ENCODE measurements at places on chromosomes 7 and 10.

DNA sequence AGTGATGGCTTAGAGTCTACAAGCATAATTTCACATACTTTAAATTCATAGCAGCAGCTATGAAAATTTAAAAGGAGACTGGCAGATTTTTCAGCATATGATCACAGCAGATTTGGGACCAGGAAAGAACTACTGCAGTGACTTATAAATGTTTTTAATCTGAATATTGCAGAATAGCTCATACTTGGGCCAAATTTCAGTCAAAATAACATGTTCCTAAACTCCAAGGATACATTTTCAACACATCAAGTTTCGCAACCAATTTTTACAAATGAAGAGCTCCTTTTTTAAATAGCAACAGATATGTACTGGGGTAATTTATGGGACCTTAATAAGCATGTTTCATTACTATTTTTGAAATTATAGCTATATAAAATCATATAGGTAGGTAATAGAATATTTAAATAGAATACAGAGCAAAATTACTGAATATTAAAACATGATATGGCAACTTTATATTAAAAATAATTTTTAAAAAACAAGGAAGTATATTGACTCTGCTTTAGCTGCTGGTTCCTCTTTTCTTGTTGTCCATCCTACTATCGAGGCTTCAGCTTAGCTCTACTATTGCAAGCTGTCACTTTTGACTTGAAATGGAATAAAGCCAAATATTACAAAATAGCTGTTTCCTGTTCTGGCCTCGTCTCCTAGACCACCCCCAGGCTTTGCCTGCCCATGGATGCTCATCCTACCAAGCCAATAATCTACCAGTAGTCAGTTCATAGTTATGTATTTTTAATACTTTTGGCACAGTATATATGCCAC, 123.1 kb downstream of the NRBF2 start:
- DNase-seq: no peak

GRCh38 chr10:21925851-21926250, 77.7 kb downstream of the DNAJC1 start:
- DNase-seq: no peak

DNA sequence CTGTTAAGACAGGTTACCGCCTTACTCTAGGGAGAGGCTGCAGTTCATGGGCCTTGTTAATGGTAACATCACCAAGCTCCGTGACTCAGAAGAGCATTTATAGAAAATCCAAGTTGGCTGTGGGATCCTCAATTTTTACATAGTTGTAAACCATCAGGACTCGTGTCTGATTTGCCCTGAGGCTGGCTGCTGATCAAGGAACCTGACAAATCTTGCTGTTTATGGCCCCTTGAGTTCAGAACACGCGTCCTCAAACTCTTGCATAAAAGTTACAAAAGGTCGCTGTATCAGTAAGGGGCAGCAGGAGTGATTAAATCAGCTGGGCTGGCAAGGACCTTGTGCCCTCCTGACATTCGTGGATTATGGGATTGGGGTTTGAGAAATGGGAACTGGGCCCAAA, 4.6 kb downstream of the SLC13A4 start:
- DNase-seq: no peak

DNA sequence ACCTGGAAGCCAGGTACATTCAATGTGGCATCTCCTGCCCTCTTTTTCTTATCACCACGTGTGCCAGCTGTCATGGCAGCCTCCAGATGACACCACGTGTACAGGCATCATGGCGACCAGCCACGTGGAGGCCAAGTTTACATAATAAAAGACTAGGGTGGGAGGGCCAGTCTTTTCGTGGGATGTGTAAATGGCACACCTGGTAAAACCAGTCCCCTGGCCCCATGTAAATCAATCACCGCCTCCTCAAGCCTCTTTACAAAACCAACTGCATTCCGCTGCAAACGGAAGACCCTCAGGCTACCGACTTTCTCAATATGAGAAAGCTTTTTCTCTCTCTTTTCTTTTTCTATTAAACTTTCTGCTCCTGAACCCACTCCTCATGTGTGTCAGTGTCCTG, 65.1 kb upstream of the PHF14 start:
- DNase-seq: no peak

GRCh38 chr7:45716380-45717203, 142.4 kb downstream of the ADCY1 start:
- DNase-seq: no peak

DNA sequence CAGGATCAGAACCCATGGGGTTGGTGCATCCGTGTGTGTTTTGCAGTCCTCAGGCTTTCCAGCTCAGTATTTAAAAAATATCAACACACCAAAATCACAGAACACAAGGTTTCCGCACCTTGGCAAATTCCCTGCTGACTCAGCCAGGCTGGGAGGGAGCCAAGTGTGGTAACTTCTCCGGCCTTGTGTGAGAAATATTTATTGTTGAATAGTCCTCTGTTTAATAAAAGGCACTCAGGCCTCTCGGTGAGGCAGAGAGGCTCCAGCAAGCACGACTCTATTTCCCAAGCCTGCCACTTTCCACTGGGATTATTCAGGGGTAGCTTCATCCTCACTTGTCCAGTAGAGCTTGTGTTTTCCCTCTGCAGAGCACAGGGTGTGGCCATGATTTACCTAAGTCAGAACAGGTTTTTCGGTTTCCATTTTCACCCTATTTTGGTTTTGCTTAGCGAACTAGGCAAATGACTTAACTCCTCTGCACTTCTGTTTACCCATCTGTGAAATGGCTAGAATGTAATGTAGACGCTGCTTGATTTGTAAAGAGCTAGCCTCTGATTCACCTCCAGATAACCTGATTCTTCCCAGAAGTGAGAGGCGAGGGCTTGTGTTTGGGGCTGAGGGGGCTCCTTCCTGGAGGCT, 13.0 kb upstream of the CHST15 start:
- DNase-seq: no peak

DNA sequence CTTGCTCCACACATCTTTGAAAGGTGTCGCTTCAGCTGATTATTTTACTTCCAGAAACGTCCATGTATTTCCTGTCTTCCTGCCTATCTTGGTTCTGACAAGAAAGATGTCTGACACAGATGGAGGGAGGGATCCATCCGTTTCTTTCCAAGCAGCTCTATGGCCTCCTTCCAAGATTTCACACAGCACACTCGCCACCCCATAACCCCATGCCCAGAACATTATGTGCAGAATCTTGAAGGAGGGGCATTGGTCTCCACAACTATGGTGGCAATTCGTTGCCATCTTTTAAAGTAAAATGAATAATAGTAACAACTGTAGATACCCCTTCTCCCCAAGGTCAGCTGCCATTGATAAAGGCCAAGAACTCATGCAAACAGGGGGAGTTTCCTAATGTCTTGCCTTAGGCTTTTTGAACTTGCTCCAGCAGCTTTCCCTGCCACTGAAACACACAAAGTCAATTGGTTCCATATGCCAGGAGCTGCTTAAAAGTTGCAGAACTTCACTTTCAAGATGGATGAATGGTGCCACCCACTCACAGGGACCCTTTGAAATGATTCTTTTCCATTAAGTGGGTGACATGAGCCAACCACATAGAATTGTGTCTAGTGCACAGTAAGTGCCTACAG, 60.0 kb downstream of the VSTM4 start:
- no peak for DNase-seq

GRCh38 chr10:1644191-1644711, 93.1 kb downstream of the ADARB2 start:
- DNase-seq: no peak

GRCh38 chr10:61905837-61906561, 4.5 kb downstream of the ARID5B start:
- DNase-seq: no peak

DNA sequence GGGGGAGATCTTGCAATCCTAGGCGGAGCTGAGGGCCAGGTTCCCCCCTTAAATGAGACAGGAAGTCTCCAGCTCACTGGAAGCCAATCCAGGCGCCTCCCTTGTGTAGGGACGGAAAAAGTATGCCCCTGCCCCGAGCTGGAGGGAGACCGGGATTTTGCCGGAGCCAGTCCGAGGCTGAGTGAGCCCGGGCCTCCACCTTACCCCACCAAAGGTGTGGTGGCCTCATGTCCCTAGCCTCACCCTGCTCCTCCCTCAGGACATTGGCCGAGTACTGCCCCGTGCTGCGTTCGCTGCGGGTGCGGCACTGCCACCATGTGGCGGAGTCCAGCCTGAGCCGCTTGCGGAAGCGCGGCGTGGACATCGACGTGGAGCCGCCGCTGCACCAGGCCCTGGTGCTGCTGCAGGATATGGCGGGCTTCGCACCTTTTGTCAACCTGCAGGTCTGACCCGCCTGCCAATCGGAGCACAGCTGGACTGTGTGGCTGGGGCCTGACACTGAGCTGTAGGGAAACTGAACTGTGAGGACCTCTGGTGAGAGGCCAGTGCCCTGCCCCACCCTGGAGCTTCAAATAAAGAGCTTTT, 2.0 kb downstream of the FBXL15 start:
- DNase-seq: no peak

Measured in anterior cingulate cortex (tissue), 58 donors.